ENCODE measurements at places on chromosomes 11 and 22. TPM values are rescaled to one million over a fixed set of nuclear protein-coding genes. Genes with fewer than 3 reads are reported as not detected.

DNA sequence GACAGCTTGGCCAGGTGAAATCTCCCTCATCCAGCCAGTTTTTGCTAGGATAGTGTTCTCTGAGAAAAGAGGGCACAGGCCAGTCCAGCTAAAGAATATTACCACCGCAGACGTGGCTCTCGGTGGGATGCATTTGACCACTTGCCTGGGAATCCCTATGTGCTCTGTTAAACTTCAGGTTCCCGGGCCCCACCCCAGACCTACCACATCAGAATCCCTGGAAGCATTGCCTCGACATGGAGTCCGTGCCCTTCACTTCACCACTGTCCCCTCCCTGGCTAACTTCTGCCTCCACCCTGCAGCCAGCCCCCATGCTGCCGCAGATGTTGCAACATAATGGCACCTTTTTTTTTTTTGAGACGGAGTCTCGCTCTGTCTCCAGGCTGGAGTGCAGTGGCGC is 56.9 kb upstream of the EMID1 start:
- DNase-seq: no peak

DNA sequence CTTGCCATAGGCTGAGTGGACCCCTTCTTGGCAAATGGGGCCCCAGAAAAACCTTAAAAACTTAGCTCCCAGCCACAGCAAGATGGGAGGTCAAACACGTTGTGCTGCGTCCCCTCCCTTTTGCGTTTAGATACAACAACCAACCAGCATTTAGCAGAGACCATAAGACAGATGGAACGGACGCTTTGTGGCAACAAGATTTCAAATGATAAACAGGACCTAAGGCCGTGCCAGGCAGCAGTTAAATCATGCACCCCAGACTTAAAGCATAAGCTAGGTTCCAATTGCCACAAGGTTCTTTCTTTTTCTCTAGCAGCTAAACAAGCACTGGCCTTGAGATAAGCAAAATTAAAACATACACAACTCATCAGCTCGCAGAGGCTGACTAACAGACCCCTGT is 39.4 kb upstream of the NTM start:
- no peak for DNase-seq

GRCh38 chr22:46126853-46127385 is 23.4 kb upstream of the PPARA start:
- no peak for DNase-seq

- no peak for DNase-seq
These were observed 81.1 kb upstream of the SHANK2 start for GRCh38 chr11:71333473-71333872.

GRCh38 chr22:22948651-22949571 is 61.3 kb downstream of the IGLL5 start:
- peak; percentile 27 for DNase-seq

DNA sequence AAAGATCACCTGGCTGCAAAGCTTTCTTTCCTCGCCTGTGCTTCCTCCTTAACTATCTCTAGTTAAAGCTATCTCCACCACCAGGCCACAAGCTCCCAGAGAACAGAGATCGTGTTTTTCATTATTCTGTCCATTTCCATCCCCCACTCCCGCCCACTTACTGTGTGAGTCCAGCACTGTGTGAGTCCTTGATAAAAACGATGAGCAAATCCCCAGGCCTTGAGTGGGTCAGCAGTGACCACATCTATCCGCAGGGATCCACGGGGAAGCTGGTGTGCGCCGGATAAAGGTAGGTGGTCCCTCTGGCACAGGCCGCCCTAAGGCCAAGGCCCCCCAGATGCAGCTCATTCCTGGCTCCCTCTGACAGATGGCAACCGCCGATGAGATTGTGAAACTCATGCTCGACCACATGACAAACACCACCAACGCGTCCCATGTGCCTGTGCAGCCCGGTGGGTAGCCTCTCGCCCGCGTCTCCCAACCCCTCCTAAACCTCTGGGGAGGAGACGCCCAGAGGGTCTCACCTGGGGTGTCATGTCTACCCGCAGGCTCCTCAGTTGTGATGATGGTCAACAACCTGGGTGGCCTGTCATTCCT is 9.3 kb downstream of the TKFC start:
- no peak for DNase-seq

DNA sequence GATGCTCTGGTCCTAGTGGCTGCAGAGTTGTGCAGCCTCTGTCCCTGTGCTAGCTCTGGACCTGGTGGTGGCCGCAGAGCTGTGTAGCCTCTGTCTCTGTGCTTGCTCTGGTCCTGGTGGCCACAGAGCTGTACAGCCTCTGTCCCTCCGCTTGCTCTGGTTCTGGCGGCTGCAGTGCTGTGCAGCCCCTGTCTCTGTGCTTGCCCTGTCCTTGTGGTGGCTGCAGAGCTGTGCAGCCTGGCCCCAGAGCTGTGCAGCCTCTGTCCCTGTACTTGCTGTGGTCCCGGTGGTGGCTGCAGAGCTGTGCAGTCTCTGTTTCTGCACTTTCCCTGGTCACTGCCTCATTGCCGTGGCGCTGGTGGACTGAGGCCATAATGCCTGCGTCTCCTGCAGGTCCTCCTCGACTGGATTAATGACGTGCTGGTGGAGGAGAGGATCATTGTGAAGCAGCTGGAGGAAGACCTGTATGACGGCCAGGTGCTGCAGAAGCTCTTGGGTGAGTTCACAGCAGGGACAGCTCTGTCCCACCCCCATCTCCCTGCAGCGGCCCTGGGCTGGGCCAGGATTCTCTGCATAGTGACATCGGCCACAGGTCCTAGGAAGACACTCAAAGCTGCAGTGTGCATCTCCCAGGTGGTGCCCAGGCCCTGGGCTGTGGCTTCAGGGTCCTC is 61.9 kb upstream of the PARVG start:
- no peak for DNase-seq

DNA sequence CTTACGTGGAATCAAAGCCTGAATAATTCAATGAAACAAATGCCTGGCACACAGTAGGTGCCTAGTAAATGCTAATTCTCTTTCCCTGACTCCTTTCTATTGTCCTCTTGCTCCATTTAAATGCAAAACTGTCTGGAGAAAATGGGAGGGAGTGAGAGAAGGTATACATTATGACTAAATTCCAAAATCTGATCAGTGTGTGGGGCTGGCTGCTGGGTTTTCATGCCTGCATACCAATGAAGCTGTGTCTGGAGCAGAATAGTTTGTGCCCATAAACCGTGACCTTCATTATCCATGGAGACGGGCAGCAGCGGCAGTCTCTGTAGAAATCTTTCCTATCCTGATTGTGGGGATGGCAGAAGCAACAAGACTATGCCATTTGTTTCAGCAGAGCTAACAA is 223.4 kb upstream of the ZBED5 start:
- DNase-seq: no peak

DNA sequence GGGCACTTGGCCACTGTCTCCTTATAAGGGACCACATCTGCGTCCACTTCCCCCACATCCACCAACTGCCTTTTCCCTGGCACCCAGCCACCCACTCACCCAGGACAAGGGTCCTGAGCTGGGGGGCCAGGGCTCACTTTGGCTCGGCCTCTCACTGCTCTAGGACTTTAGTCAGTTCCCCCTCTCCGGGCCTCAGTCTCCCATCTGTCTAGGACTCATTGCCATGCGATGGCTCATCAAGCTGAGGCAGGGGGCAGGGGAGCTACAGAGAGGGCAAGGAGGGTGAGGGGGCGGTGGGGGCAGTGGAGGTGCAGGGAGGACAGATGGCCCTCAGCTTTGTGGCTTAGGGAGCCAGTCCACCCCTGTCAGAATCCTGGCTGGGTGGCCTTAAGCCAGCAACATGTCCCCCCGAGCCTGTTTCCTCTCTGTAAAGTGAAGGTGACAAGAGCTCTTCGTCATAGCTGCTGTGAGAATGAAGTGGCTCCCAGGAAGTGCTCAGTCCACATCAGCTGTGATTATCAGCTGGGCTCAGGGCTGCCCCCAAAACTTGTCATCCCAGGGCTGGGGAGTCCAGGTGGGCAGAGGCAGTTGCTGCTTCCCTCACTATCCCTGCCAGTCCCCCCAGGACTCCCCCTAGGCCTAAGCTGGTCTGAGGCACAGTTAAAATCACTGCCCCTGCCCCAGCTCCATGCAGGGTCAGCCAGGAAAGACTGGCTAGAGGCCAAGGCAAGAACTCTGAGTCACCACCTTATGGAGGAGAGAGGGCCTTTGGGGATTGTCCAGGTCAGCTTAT is 14.9 kb downstream of the RAC2 start:
- peak; percentile 91 for DNase-seq

- no peak for DNase-seq
These were observed 255.2 kb downstream of the C11orf87 start for GRCh38 chr11:109677231-109677630.

DNA sequence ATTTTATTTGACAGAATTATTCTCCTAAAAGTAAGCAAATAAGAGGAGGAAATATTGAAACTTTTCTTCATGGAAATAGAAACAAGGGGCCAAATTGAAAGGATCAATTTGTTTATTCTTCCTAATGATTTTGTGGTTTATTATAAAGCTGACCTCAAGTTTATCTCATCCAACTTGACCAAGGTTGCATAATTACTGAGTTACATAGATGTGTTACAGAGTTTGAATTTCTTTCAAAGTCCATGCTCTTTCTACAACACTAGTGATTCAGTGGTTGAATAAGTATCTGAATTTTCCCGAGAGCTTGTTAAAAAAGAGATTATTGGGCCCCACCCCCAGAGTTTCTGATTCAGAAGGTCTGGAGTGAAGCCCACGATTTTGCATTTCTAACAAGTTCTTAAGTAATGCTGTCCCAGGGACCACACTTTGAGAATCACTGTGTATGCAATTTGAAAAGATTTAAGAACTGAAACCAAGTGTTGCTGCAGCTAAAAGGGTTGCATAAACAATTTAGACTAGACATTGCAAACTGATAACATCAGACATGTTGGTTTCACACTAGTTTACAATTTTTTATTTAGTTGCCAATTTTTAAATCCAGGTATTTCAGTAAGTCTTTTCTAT is 485.7 kb upstream of the ANO5 start:
- no peak for DNase-seq

Gene PHF21A
- total RNA-seq: 24.0 TPM

Gene TMPRSS5
- 0.09 TPM for total RNA-seq

Gene OR2AT4
- not detected for total RNA-seq

Gene KCTD17
- total RNA-seq: 25.6 TPM

Gene CLCF1
- 1.5 TPM for total RNA-seq
